ENCODE measurements at places on chromosomes 13 and 19. TPM values are rescaled to one million over a fixed set of nuclear protein-coding genes. Genes with fewer than 3 reads are reported as not detected.

- DNase-seq = no peak
Measured at GRCh38 chr19:50833117-50833801, at the start of gene KLK15. TSS of gene KLK15 (minus strand) at chr19:50833574. CDS start at chr19:50831492, 2,082 bp downstream.

- no peak for DNase-seq
Measured at GRCh38 chr13:113105921-113106452, 396 bp downstream of the F7 start.

DNA sequence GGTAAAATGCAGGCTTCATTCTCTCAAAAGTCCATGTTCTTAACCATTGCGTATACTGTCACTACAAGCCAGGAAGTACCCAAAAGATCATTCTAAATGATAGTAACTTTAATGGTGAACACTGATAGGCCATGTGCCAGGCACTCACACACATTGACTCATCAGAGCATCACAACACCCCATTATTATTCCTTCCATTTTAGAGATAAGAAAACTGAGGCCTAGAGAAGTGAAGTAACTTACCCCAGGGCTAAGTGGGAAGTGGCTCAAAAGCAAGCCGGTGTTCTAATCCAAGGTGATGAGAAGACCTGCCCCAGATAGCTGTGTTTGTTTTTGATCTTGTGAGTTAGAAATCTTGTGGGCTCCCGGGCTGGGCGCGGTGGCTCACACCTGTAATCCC lies 1.4 kb upstream of the PHLDB3 start:
- DNase-seq = no peak

GRCh38 chr19:35908973-35909683 lies 1.0 kb upstream of the TYROBP start:
- DNase-seq = no peak

DNA sequence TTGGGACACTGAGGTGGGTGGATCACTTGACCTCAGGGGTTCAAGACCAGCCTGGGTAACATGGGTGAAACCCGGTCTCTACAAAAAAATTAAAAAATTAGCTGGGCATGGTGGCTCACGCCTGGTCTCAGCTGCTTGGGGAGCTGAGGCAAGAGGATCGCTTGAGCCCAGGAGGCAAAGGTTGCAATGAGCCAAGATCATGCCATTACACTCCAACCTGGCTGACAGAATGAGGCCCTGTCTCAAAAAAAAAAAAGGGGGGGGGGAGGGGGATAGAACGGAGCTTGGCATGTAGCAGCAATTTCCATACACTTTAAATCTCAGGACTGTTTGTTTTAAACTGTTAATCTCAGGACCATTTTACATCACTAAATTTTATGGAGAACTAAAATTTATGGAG lies 2.2 kb downstream of the ACP7 start:
- DNase-seq = no peak

DNA sequence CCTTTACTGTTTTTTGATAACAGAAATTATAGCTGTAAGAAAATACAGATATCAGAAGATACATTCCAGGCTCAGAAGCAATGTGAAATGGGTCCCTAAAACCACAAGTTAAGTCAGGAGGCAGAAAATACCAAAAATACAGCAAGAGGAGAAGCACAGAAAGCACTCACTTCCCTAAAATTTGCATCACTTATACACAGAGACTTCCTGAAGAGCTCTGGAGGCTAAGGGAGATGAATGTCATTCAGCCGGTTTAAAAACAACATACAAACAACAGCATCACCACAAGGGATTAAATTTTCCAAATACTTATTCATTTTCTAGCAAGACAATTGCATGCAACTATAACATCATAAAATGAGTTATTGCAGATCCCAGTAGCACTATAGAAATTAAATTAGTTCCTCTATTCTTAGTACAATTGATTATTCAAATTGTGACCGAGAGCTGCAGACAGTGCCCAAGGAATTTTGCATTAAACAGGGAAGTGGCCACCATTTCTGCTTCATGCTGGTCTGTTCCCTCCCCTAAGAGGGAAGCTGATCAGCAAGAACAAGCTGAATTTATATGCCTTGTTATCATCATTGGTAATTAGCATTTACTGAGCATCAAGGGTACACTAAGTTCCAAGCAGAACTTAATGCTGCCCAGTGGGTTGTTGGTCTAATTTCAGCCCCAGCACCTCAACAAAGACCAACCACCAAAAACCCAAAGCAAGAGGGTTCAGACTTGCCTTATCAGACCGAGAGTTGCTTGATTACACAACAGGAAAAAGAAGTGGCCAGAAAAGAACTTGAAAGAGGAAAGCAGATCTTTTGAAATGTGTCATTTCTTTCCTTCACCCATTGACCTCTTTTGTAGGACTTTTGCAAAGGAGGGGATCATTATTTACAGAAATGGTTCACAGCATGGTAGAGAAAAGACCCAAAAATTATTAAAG lies 140.7 kb downstream of the KCTD12 start:
- no peak for DNase-seq

DNA sequence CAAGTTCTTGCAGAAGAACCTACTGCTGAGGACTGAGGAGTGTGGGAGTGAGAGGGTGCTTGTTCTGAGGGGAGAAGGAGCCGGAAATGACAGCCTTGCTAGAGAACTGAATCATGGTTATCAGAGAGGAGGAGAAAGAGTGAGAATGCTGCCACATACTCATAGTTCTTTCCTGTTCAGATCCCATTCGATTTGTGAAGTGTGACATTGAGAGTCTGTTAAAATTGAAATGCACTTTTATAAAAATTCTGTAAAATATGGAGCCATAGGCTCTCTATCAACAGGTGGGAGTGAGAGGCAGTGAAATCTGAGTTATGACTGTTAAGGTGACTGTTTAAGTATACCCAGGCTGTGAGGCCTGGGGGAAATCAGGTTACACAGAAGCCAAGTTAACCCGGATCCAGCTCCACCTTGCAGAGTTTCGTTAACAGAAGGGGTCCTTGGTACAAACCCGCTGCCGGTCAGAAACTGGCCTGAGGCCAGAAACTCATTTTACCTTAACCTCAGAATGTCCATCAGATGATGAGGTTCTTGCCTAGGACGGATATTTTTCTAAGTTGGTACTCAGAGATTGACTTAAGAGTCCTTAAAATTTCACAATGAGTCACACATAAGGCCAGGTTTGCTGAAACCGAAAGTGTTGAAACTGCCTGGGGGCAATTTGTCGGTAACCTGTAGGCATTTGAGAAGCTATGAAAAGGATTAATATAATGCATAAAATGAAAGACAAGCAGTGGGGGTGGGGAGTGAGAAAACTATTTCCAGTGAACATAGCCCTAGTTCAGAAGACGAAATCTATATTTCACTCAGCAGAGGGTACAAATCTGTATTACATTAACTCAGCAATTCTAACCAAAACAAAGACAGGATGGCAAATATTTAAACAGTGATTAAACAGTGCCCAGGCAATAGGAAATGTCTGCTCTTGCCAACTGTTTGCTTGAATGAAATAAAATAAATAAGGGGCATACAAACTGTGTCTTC lies 350.5 kb downstream of the KCNRG start:
- DNase-seq = no peak

The ZNF132 gene
- polyA plus RNA-seq = 3.8 TPM

The SLC1A6 gene
- polyA plus RNA-seq = 0.20 TPM
